Muscle of arm (tissue), 14 donors: ENCODE measurements at places on chromosomes 1 and 21. TPM values are rescaled to one million over a fixed set of nuclear protein-coding genes. Genes with fewer than 3 reads are reported as not detected.

Gene OR2L13
- not detected for polyA plus RNA-seq

Gene OXCT2
- 0.20 TPM for polyA plus RNA-seq

Gene KRTAP11-1
- polyA plus RNA-seq, result not detected

Gene USP33
- 37.2 TPM for polyA plus RNA-seq

Gene VHLL
- polyA plus RNA-seq, result not detected

Gene CFHR3
- 4.0 TPM for polyA plus RNA-seq

Gene KCNJ9
- 0.05 TPM for polyA plus RNA-seq

GRCh38 chr1:37559080-37559479 lies 2.3 kb downstream of the DNALI1 start:
- no peak for DNase-seq

DNA sequence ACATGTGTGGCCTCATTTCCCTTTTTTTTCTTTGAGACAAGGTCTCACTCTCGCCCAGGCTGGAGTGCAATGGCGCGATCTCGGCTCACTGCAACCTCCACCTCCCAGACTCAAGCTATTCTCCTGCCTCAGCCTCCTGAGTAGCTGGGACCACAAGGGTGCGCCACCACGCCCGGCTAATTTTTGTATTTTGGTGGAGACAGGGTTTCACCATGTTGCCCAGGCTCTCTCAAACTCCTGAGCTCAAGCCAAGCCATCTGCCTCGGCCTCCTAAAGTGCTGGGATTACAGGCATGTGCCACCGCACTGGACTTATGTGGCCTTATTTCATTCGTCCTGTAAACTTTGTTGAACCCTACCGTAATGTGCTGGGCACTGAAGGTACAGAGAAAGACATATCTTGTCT lies 569 bp upstream of the WARS2 start:
- no peak for DNase-seq

- DNase-seq, result no peak
These were observed 79.6 kb downstream of the DOP1B start for GRCh38 chr21:36236052-36236730.

- DNase-seq, result no peak
These were observed 3.1 kb upstream of the ACP6 start for GRCh38 chr1:147673406-147673805.

- no peak for DNase-seq
These were observed 120.6 kb downstream of the FASLG start for GRCh38 chr1:172779491-172779890.

DNA sequence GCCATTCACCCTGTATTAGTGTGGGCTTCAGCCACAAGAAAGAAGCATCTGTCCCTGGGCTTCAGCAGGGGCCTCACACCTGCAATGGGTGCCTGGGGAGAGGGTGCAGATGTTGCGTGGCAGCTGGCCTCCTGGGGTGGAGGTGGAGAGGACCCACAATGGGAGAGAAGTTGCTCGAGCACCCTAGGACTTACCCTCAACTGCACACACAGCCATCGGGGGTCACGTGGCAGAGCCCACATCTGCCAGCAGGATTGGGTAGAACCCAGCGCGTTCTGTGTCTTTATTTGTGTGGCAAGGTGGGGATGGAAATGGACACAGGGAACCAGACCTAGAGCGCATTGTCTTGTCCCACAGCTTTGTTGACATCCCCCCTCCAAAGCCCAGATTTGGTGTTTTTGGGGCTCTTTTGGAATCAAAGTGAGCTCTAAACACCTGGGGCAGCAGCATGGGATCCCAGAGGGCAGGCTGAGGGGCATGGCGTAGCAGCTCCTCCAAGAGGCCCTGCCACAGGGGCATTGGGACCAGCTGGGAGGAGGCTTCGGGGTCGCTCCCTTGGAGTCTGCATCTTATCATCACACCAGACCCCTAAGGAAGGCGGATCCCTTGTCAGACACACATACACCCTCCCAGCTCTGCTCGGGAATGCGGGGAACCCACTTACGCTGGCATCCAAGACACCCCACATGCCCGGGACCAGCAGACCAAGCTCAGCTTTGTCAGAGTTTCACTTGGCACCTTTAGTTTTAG lies 5.1 kb downstream of the ABCG1 start:
- no peak for DNase-seq

- no peak for DNase-seq
These were observed 327.3 kb upstream of the SGIP1 start for GRCh38 chr1:66206563-66207144.

DNA sequence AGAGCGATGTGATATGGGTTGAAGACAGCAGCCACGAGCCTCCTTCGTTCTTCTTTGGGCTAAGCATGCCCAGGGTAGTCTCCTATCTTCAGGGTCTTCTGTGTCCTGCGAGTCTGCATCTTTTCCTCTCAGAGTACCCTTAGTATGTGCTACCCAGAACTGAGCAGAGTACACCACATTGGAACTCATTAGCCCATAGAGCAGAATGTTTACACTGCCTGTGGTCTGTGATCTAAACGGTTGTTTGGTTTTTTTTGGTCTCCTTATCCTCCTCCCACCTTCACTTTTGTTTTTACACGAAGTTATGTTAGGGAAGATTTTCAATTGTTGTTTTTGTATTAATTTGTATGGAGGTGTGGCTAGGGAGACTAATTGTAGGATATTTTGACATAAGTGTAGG lies 126.4 kb downstream of the NEK7 start:
- DNase-seq, result no peak

DNA sequence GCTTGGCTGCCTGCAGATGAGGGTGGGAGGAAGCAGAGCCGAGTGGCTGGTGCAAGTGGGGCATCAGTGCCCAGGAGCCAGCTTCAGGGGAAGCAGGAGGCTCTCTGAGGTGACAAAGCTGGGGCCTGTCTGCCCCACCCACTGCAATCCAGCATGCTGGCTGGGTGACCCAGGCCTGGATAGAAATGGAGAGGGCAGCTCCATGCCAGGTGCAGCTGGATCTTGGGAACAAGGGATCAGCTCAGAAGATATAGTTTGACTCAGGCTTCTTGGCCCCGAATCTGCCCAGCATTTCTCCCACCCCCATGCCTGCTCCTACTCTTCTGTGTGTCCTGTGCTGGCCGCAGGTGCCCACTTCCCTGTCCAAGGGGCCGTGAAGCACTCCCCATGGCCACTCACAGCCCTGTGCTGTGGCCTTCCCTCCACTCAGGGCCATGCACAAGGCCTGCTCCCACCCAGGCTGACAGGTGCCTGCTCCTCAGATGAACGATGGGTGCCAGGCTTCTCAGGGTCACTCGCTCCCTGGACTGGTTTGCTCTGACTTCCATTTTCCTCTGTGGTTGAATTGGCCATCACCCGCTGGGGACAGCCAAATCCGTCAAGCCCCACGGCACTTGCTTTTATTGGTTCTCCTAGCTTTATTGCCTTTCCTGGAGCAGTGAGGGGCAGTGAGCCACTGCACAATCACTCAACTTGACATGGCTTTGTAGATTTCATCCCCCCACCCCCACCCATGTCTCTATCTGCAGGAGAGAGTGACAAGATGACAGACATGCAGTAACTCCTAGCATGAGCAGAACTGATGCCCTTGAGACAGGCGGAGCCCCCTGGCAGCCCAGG lies 174.8 kb upstream of the VAMP3 start:
- no peak for DNase-seq

DNA sequence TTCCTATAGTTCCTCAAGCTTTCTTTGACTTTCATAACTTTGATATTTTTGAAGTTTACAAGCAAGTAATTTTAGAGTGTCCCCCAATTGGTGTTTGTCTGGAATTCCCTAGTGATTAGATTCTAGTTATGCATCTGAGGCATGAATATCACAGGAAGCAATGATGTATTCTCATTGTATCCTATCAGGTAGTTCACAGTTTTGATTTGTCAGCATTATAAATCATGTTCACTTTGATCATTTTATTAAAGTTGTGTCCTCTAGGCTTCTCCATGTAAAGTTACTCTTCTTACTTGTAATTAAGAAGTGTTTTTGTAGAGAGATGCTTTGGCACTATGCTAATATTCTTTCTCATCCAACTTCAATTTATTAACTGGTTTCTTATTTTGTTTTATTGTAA lies 53.0 kb downstream of the TYW3 start:
- no peak for DNase-seq

GRCh38 chr21:44299085-44299457 lies 782 bp upstream of the PFKL start:
- no peak for DNase-seq

- peak; percentile 2 for DNase-seq
These were observed 77.6 kb upstream of the CHRM3 start for GRCh38 chr1:239308701-239309333.

GRCh38 chr1:80282536-80282935 lies 1276.0 kb upstream of the ADGRL4 start:
- peak; percentile 35 for DNase-seq

DNA sequence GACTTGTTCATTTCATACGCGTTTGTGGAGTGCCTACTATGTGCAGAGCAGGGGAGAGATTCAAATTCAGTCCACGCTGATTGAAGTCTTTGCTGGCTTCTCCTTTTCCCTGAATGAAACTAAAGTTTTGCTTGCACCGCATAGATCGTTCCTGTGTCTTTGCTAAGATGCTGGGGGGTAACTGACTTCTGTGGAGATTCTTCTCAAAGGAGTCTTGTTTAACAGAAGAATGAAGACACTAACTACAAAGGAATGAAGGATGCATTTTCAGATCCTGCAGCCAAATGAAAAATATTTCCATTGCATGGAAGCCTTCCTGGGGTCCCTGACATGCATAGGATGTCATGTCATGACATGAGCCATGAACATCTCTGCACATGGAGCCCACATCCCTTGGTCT lies 26.9 kb upstream of the H6PD start:
- no peak for DNase-seq
